ENCODE measurements at places on chromosomes 12 and 14. TPM values are rescaled to one million over a fixed set of nuclear protein-coding genes. Genes with fewer than 3 reads are reported as not detected.

MMP17 gene
- total RNA-seq: 0.64 TPM

SRP54 gene
- 67.0 TPM for total RNA-seq

RIPK3 gene
- 41.9 TPM for total RNA-seq

ERBB3 gene
- 1.3 TPM for total RNA-seq

ST8SIA1 gene
- 0.86 TPM for total RNA-seq

ABCB9 gene
- total RNA-seq: 7.1 TPM

PSMC6 gene
- total RNA-seq: 99.0 TPM
